AG20443 (cell line): ENCODE measurements at places on chromosomes 11 and 22.

DNA sequence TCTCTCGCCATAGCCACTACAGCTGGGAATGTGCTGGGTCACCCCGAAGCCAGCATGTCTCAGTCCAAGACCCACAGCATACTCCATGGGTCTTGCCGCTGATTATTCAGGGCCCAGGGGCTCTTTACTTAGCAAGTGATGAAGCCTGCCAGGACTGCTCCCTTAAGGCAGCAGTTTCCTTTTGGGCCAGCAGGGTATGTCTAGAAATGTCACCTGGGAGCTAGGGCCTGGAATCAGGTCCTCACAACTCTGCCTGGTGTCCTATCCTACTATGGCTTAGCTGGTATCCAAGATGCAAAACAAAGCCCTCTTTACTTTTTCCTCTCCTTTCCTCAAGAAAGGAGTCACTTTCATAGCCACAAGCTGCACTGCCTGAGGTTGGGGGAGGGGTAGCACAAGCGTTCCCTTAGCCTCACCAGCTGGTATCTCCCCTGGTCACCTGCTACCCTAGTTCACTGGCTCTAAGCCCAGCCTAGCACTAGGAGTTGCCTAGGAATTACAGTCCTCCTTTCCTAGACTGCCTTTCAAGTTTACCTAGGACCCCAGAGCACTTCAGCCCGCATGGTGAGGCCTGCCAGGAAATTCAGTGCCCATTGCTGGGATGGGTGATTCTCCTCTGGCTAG is 22.6 kb upstream of the NCR3LG1 start:
- no peak for DNase-seq

- no peak for DNase-seq
These were observed 6.9 kb upstream of the MS4A14 start for GRCh38 chr11:60389279-60389910.

DNA sequence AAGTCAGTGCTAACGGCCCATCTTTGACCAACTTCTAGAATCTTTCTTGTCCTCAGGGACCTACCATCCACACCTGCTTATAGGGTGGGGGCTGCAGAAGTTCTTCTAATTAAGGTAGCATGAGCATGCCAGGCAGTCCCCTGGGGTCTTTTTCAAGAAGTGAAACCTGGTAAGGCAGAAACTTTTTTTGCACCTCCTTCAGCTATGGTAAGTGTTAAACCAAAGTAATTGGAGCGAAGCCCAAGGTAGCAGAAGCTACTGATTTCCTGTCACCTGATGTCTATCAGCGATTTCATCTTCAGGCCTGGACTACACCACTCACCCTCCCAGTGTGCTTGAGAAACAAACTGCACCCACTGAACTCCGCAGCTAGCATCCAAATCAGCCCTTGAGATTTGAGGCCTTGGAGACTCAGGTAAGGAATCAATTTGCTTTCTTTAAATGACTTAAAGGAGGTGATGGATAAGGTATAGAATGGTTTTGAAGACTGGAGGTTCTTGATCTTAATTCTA is at the start of gene MS4A1:
MS4A1 (plus strand) TSS at position 317 of the 512 bp plus-strand sequence. CDS start 6,528 bp downstream, outside the sequence.
- no peak for DNase-seq

GRCh38 chr22:50544746-50545253 is 899 bp upstream of the KLHDC7B start:
- peak; percentile 8 for DNase-seq

DNA sequence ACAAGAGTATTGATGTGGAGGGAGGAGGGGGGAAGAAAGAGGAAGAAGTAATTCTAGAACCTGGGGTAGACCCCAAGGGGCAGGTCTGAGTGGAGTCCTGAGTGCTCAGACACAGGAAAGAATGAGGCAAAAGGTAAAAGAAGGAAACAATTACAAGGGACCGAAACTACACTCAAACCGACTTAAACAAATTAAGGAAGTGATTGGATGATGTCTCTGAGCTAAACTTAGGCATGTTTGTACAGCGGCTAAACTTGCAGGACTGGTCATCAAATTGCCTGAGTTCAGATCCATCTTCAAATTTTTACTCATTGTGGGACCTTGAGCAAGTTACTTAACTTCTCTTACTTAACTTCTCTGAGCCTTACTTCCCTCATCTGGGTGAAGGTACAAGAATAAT is 86.3 kb upstream of the LRRC55 start:
- no peak for DNase-seq

GRCh38 chr11:1073851-1074243 is 827 bp upstream of the MUC2 start:
- DNase-seq: no peak

DNA sequence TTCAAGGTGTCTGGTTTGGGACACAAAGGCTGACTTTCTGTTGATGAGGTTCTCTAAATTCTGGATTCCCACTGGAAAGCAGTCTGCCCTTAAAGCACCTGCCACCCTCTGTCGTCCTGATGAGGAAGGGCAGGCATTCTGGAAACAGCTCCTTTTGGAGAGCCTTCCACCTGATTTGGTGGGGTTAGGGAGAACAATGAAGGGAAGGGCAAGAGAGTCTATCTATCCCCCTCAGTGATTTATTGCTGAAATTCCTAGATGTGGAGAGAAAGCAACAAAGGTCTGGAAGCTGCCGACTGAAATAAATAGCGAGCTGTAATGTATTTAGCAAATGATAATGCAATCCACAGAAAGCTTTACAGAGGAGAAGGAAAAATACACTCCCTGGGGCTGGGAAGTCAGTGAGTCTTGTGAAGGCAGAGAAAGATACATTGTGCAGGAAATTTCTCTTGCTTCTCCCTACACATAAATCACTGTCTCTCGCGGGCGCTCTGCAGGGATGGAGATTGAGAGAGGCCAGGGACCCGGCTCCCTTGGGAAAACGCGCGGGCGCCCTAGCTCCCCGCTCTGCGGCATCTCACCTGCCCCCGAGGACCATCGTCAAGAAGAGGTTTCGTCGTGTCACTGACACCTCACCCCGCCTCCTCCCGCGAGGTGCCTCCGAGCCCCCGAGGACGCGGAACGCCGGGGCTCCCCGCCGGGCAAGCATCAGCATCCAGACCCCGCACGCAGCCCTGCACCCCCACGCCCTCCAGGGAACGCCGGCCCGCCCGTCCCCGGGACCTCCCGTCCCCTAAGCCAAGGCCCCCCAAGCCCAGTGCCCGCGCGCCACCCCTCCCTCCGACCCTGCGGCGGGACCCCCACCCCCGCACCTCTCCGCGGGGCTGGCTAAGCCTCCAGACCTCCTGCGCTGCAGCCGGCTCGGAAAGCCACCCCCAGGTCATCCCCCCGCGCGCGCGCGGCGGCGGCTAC is 673 bp downstream of the CDON start:
- peak; percentile 43 for DNase-seq

GRCh38 chr11:65279279-65279678 is 17.5 kb downstream of the POLA2 start:
- no peak for DNase-seq

DNA sequence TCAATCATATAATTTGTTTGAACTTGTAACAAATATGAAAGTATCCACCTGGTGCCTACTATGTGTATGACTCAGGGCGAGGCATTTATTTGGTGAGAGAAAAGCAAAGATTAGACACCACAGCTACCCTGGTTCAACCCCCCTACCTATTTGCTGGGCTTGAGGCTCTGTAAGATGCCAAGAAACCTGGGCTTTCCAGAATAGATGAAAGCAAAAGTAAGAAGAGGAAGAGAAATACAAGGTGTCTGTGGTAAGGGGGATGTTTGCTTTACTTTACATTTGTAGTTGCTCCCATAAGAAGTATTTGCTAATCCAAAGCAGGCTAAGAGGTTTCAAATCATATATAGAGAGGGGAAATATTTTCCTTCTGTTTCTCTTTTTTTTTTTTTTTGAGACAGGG is 61.7 kb downstream of the DDI1 start:
- no peak for DNase-seq

GRCh38 chr11:76629116-76629852 is 41.3 kb downstream of the LRRC32 start:
- DNase-seq: peak; percentile 60

DNA sequence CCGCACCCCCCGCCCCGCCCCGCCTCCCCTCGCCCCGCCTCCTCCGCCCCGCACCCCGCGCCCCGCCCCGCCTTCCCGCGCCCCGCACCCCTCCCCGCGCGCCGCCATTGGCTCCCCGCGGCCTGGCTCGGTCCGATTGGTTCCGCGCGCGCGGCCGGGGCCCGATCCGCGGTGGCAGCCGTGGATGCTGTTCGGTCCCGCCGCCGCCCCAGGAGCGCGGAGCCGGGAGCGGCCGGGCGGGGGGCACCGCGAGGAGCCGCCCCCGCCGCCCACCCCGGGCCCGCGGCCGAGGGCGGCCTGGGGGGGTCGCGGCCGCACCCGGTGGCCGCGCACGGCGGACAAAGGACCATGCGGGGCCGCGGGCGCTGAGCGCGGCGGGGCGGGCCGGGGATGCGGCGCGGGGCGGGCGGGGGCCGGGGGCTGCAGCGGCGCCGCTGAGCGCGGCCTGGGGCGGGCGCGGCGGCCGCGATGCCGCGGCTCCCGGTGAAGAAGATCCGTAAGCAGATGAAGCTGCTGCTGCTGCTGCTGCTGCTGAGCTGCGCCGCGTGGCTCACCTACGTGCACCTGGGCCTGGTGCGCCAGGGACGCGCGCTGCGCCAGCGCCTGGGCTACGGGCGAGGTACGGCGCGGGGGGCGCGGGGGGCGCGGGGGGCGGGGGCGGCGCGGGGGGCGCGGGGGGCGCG is at the start of gene B4GALNT4:
B4GALNT4 (plus strand) TSS at position 164 of the 683 bp plus-strand sequence; CDS start at position 469, 305 bp downstream.
- DNase-seq: peak; percentile 80

GRCh38 chr11:40879911-40880310 is 579.5 kb downstream of the LRRC4C start:
- no peak for DNase-seq

GRCh38 chr11:95364324-95365295 is 133.6 kb upstream of the SESN3 start:
- DNase-seq: no peak

DNA sequence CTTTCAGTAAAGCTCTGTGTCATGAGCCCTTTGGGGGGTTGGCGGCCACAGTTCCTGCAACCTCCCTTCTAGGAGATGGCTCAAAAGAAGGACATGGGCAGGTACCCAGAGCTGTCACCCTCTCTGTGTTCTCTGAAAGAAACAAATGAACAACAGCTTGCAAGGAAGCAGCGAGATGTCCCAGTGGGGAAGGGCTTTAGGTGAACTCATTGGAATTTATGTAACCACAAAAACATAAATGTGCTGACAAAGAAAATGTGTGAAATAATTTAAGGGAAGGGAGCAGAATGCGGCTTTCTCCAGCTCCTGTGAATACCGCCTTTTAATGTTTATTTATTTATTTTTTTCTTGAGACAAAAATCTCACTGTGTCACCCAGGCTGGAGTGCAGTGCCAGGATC is 3.3 kb downstream of the PARVG start:
- no peak for DNase-seq

- no peak for DNase-seq
These were observed 20.9 kb downstream of the SHISAL1 start for GRCh38 chr22:44291674-44292360.

GRCh38 chr11:131865860-131866259 is 495.4 kb downstream of the NTM start:
- no peak for DNase-seq

DNA sequence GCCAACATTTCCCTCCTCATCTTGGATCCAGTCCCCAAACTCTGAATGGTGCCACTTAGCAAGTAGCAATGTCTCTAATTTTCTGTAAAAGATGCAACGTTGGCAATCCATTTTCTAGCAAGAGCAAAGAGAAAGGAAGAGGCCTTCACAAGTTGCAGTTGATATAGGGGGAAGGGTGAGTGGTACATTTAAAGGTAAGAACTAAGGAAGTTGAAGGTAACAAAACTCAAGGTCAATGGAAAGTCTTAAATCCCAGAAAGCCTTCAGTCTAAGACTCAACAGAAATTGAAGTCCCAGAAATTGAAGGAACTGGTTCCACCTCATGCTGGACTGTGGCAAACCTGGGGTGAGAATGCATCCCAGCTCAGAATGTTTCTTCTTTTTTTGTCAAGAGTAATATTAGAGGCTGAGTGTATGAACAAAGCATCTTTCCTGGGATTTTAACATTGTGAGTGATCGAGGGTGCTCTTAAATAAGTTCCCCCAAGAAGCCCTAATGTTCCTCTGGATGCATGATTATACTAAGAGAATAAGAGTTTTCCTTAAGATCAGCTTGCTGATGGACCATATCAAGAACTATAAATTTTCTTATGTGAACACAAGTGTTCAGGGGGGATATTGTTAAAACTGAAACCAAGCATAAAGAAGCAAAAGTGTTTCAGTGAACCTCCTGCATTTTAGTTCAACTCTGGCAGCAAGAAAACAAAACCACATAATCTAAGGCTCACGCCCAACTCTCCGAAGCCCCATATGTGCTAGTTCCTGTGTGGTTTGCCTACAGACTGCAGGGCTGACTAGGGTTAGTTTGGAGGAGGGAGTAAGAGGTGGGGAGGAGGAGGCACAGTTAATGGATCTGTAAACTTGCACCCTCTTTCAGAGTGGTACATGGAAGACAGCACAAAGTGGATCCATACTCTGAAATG is at the start of gene GRAP2:
GRAP2 (plus strand) TSS at position 779 of the 922 bp plus-strand sequence. CDS start 46,023 bp downstream, outside the sequence.
- DNase-seq: no peak

- DNase-seq: no peak
These were observed 2.6 kb downstream of the RPLP2 start for GRCh38 chr11:812390-812789.

GRCh38 chr11:723120-723883 is 17.3 kb downstream of the EPS8L2 start:
- peak; percentile 58 for DNase-seq

DNA sequence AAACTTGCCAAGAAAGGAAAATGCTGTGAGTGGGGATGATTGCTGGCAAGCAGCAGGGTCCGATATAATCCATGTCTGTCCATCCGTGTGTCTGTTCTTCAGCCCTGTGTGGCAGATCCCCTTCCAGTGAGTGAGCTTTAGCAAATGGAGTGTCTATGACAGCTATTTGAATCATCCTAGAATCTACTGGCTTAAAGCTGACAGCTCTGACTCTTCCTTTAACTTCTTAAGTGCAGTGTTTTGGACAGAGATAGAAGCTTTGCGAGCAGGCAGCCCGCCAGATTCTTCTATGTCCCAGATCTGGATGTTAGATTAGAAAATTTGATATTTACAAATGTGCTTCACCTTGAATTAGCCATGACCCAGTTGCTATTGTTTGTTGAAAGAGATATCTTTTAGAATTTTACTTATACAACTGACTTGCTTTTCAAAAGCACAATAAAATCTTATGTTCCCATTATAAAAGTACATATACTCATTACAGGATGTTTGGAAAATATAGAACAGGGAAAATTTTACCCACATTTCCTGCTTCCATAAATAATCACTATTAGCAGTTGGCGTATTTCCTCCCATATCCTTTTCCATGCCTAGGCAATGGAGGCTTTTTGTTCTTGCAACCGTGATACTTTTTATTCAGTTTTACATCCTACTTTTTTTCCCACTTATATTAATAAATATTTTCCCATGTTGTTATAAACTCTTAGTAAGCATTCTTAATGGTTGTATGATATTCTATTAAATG is 124.5 kb downstream of the COMMD9 start:
- no peak for DNase-seq

GRCh38 chr11:133955945-133956421 is 785 bp downstream of the IGSF9B start:
- DNase-seq: no peak

- DNase-seq: no peak
These were observed 30.6 kb downstream of the UBASH3B start for GRCh38 chr11:122686111-122686510.
